ENCODE measurements at places on chromosomes 5 and 9.

DNA sequence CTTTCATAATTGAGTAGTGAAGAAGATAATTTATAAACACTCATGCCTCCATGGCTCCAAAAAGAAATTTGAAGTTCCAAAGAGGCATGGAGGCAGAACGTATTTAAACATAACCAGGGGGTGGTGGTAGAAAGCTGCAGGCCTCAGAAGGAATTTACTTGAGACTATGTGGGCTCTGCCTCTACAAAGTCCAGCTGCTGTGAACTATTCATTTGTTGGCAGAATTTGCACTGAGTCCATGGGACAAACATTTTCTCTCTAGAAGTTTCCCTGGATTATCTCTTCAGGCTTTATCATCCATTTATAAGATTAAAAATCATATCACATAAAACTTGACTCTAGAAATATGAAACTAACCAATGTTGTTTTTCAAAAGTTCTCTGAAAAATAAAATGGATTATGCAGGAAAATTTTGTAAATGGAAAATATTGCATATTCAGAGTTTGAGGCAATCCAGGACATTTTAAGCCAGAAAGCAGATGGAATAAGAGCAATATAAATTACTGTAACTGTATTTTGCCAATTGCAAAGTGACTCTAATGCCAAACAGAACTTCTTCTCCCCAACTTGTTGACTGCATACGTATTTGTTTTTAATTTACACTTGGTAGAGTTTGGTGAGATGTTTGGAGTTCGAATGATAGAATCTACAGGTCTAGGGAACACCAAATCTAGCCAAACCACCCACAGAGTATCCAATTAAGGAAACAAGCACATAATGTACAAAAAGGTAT is 258.2 kb downstream of the ENC1 start:
- no peak for DNase-seq

DNA sequence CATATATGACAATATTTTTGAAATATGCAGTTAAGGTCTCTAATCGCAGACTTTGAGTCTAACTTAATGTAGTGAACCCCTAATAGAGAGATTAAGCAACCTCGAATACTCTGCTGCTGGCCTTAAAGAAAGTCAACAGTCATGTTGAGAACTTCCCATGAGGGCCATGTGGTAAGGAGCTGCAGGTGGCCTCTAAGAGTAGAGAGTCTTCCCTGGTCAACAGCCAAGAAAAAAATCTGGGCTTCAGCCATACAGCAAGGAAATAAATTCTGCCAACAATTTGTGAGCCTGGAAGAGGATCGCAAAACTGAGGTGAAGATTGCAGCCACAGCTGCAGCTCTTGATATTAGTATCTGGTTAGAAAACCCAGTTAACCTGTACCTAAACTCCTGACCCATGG is 935.2 kb upstream of the TYRP1 start:
- DNase-seq, result no peak

- DNase-seq, result no peak
Observed at GRCh38 chr9:92245005-92245797, 48.3 kb downstream of the IARS1 start.

- no peak for DNase-seq
Observed at GRCh38 chr5:77840930-77841329, 64.8 kb upstream of the TBCA start.
